ENCODE measurements at places on chromosomes 7 and 10.

DNA sequence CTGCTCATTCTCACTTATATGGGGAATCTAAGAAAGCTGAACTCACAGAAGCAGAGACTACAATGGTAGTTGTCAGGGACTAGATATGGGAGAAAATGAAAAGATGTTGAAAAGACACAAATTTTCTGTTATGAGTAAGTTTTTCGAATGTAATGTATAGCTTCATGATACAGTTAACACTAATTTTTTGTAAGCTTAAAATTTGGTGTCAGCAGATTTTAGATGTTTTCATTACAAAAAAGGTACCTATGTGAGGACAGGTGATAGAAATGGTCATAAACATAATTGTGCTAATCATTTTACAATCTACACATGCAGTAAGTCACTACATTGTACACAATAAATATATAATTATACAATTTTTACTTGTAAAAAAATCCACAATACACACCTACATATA is 286.6 kb downstream of the ZNF33B start:
- DNase-seq: no peak

DNA sequence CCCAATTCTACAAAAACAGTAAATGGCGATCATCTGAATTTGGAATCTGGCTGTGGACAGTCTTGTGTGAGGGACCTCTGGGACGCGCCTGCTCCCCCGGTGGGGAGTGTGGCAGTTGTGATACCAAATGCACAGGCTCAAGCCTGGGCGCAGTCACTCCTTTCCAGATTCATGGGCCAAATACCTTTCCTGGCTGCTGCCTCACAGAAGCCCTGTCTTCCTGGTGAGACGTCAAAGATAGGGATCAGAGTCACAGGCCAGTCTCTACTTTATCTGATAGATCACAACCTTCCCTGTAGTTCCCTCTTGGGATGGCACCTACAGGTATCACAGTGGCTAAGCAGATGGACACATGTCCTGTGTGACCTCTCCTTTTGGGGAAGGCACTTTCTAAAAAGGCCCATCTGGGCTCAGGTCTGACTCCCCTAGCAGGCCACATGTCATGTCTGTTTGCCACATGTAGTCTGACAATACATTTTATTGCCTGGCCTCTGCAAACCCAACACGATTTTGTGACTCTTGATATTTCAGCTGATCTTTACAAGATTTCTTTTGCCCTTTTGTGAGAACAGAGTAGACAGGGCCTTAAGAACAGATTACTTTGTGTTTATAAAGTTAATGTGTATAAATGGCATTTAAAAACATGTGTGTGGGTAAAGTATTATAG is 150.1 kb downstream of the SNX10 start:
- DNase-seq: no peak

DNA sequence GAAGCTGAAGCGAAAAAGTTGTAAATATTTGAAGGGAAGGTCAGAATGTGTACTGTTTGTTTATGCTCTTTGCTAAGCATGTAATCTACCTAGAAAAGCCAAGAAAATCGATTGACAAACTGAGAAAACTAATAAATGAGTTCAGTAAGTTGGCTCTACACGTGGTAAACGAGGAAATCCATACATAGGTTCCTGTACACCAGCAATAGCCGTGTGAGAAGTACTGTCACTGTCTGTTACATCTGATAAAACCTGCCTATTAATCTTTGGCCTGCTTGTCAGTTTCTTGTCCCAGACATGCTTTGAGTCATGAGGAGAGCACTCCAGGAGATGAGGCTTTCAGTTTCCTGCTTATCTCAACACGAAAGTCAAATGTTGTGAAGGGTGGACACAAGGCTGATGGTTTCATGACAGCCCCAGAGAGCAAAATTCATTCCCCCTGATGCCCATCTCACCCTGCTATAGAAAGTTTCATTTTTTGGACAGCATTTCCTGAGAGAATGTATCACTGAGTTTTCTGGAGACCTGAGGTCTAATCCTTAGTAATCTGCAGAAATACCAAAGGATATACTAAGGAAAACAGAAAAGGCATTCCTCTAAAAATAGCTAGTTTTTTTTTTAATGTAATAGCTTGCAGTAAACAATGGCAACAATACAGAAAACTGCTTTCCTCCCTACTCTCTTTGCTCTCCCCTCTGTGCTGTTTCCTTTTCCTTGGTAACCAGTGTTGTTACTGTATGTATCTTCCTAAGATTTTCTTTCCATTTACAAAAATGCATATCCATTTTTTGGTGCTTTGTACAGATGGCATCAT is 18.8 kb downstream of the BMPR1A start:
- no peak for DNase-seq

DNA sequence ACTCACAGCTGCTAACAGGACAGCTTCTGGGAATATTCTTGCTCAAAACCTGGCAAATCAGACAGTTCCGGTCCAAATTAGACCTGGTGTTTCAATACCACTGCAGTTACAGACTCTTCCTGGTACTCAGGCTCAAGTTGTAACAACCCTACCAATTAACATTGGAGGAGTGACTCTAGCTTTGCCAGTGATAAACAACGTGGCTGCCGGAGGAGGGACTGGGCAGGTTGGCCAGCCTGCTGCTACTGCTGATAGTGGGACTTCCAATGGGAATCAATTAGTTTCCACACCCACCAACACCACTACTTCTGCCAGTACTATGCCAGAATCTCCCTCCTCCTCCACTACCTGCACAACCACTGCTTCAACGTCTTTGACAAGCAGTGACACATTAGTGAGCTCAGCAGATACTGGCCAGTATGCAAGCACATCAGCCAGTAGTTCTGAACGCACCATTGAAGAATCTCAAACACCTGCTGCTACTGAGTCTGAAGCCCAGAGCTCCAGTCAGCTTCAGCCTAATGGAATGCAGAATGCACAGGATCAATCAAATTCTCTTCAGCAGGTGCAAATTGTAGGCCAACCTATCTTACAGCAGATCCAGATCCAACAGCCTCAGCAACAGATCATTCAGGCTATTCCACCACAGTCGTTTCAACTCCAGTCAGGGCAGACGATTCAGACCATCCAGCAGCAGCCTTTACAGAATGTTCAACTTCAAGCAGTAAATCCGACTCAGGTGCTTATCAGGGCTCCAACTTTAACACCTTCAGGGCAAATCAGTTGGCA is 2.1 kb downstream of the SP4 start:
- peak; percentile 67 for DNase-seq
